ENCODE measurements at places on chromosomes 1 and 21.

GRCh38 chr1:235207209-235207565 lies 46.1 kb upstream of the RBM34 start:
- DNase-seq: peak; percentile 66

DNA sequence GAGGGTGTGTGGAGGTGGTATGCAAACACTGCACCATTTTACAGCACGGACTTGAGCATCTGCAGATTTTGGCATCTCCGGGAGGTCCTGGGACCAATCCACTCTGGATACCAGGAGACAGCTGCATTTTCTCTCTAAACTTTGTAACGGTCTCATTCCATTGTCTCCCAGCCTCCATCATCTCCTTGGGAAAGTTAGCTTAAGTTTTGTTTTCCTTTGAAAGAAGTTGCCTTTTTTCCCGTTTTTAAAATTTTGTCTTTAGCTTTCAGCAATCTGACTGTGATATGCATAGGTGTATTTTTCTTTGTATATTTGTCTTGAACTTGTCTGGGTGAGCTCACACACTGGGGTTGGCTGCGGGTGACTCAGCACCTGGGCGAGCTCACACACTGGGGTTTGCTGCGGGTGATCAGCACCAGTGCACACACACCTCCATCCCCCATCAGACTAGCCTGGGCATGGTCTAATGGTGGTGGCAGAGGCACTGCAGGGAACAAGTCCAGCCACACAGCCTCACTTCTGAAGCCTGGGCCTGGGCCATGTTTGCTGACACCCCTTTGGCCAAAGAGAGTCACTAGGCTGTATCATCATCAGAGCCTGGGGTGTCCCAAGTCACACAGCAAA lies 32.1 kb upstream of the COL18A1 start:
- no peak for DNase-seq

- DNase-seq: no peak
These were observed 134.5 kb downstream of the VAV3 start for GRCh38 chr1:107830526-107830925.

GRCh38 chr1:210736713-210737112 lies 397.2 kb downstream of the KCNH1 start:
- DNase-seq: no peak

- no peak for DNase-seq
These were observed 36.5 kb upstream of the PDE9A start for GRCh38 chr21:42616941-42617340.
